Fibroblast of pulmonary artery (primary cell): ENCODE measurements at places on chromosomes 13 and 19.

DNA sequence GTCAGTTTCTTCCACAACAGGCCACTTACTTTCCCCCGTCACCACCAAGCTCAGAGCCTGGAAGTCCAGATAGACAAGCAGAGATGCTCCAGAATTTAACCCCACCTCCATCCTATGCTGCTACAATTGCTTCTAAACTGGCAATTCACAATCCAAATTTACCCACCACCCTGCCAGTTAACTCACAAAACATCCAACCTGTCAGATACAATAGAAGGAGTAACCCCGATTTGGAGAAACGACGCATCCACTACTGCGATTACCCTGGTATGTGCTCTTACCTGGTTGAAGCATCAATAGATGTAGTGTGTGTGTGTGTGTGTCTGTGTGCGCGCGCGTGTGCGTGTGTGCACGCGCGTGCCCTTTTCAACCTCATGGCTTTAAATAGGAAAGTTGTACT lies 3.7 kb downstream of the KLF5 start:
- DNase-seq: no peak

- peak; percentile 92 for DNase-seq
These were observed 42.8 kb downstream of the GAS6 start for GRCh38 chr13:113820813-113821651.

GRCh38 chr13:111371720-111372119 lies 51.3 kb downstream of the TEX29 start:
- no peak for DNase-seq

DNA sequence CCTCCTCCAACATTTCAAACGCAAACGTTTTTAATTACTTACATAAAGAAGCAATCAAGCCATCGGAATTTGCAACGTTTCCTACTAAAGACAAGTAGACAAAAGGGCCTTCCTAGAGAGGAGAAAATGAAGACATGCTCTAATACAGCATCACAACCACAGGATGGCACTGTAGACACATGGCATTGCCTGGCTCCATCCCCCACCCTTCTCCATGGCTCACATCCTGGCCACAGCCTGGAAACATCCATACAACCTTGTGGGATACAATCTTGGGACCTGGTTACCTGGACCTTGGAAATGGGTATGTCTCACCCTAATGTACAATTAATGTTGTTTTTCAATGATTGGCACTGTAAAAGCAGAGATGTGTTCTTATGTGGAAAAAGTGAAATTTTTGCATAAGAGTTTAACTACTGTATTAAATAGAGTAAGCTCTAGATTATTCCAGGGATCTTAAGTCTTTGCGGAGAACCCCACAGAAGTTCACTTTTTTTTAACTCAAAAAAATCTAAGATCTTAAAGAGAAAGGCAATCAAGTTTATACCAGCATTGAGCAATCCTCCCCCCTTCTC lies 21.5 kb downstream of the EBPL start:
- DNase-seq: peak; percentile 86

GRCh38 chr19:46862974-46863632 lies 2.3 kb downstream of the ARHGAP35 start:
- DNase-seq: no peak

DNA sequence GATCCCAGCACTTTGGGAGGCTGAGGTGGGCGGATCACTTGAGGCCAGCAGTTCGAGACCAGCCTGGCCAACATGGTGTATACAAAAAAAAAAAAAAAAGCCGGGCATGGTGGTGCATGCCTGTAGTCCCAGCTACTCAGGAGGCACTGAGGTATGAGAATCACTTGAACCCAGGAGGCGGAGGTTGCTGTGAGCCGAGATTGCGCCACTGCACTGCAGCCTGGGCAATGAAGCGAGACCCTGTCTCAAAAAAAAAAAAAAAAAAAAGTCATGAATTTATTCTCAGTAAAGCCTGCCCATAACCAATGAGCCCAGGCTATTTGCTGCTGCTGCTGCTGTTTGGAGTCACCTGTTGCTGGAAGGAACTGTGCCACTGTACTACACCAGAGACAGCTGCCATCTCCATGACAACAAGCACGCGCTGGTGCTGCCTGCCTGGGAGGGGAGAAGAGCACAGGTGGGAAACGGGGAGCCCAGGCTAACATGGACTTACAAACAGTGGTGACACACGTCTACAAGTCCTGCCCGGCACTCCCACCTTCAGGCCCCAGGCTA lies 11.3 kb downstream of the ZFR2 start:
- DNase-seq: no peak

DNA sequence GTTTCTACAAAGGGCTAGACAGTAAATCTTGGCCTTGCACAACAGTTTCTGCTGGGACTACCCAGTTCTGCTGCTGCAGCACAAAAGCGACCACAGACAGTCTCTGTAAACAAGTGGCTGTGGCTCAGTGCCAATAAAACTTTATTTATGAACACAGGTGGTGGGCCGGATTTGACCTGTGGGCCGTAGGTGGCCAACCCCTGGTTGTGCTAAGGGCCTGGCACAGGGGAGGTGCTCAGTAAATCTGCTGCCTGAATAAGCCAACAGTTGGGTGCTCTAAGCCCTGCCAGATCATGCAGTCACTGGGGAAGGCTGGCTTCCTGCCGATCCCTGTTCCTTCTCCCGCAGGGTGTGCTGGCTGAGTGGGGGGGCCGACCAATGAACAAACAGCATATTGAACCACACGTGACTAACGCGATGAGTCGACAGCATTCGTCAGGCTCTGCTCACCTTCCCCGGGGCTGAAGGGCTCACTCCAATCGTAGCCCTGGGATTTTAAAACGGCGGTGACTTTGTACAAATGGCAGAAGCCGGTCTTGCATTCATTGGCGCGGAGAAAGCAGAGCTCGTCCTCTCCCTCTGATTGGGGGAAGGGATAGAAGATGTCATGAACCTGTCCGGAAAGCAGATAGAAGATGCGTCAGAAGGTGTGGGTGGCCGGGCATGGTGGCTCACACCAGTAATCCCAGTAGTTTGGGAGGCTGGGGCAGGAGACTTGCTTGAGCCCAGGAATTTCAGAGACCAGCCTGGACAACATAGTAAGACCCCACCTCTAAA lies 24.3 kb upstream of the MYDGF start:
- DNase-seq: peak; percentile 91

GRCh38 chr13:70523622-70524021 lies 415.4 kb upstream of the KLHL1 start:
- DNase-seq: no peak

DNA sequence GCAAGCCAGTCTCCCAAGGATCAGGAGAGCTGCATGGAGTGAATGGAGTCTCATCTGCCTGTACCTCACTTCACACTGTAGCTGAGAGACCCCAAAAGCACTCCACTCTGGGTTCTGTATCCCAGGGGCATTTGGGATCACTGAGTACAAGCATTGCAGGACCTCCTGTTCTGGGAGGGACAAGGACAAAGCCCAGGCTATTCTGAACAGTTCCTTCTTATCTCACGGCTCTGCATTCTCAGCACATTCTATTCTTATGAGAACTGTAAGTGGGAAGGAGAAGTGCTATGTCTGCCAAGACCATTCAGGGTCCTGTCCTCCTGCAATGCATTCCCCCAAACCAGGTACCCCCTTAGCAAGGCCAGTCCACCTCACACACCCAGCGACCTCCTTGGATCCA lies 42.8 kb downstream of the RNF6 start:
- DNase-seq: no peak

- DNase-seq: no peak
These were observed 53.0 kb downstream of the LRCH1 start for GRCh38 chr13:46605825-46606554.

- no peak for DNase-seq
These were observed 61.0 kb downstream of the TPT1 start for GRCh38 chr13:45280011-45280410.

GRCh38 chr19:58117841-58118575 lies 20.0 kb upstream of the ZSCAN18 start:
- no peak for DNase-seq

GRCh38 chr19:2049741-2050348 lies 1.2 kb downstream of the MKNK2 start:
- peak; percentile 81 for DNase-seq

GRCh38 chr13:28579322-28579721 lies 79.6 kb upstream of the POMP start:
- no peak for DNase-seq

GRCh38 chr13:87893186-87893585 lies 222.0 kb downstream of the SLITRK5 start:
- DNase-seq: no peak

GRCh38 chr13:113489549-113490495 lies 689 bp downstream of the DCUN1D2 start:
- peak; percentile 54 for DNase-seq

- no peak for DNase-seq
These were observed 30.3 kb downstream of the ZNF823 start for GRCh38 chr19:11708457-11708856.

DNA sequence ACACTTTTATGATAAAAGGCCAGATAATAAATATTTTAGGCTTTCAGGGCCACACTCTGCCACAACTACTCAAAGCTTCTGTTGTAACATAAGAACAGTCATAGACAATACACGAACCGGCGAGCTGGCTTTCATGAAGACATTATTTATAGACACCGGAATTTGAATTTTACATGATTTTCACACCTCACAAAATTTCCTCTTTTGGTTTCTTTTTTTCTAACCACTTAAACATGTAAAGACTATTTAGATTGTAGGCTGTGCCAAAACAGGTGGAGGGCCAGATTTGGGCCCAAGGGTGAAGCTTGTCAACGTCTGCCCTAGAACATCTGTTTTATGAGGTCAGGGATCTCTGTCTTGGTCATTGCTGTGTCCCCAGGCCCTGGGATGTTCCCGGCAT lies 29.7 kb upstream of the FXYD3 start:
- no peak for DNase-seq

GRCh38 chr13:57631596-57632275 lies at the start of gene PCDH17:
TSS of gene PCDH17 (plus strand) at chr13:57631744. CDS start at chr13:57632547, 803 bp downstream.
- DNase-seq: peak; percentile 42

- DNase-seq: no peak
These were observed 215.1 kb downstream of the RBM26 start for GRCh38 chr13:79190932-79191331.

DNA sequence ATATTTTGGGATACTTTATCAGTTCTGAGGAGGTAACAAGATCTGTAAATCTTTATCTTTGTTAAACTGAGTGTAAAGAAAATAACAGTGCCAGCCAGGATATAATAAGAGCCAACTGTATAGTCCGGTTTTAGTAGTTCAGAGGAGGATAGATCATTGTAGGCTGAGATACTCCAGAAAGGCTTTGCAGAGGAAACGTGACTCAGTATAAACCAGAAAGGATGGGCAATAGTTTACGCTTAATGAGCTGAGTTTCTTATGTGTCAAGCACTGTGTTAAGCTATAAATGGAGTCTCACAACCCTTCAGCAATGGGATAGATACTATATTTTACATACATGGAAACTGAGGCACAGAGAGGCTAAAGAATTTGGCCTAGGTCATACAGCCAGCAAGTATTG lies 3.8 kb downstream of the RFXAP start:
- no peak for DNase-seq

DNA sequence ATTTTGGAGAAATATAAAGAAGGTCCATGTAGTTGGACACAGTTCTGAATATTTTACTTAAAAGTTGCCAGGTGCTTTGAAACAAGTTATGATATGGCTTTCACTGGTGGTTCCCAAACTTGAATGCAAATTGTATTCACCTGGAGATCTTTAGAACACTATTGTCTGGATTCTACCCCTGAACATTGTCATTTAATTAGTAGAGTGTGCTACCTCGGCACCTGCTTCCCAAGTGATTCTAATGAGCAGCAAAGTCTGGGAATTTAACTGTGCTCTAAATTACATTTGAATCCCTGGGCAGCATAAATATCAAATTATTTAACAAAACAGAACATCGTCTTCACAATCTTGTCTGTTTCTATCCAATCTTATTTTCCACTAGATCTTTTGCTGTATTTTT lies 2483.3 kb downstream of the PCDH9 start:
- DNase-seq: no peak

DNA sequence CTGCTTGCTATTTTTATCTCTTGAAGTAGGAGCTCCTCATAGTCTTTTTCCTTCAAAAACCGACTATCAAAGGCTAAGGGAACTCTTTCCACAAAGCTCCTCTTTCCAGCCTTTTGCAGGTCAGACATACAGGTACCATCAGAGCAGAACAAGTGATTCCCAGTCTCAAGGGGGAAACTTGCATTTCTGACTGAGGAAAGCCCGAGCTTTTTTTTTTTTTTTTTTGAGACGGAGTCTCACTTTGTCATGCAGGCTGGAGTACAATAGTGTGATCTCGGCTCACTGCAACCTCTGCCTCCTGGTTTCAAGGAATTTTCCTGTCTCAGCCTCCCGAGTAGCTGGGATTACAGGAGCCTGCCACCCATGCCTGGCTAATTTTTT lies 32.0 kb downstream of the RUBCNL start:
- no peak for DNase-seq

DNA sequence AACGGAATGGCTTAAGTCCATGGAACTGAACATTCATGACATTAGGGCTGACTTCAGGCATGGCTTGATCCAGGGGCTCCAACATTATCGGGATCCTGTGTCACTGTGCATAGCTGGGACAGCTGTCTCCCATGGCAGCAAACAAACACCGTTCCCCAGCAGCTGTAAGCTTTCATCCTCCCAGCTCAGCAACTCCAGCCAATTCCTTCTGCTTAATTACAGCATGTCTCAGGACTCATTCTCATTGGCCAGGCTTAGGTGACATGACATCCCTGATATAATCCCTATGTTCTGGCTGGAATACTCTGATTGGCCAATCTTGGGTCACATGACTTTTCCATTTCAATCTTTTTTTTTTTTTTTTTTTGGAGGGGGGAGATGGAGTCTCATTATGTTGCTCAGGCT lies 10.9 kb upstream of the TLE5 start:
- peak; percentile 89 for DNase-seq

DNA sequence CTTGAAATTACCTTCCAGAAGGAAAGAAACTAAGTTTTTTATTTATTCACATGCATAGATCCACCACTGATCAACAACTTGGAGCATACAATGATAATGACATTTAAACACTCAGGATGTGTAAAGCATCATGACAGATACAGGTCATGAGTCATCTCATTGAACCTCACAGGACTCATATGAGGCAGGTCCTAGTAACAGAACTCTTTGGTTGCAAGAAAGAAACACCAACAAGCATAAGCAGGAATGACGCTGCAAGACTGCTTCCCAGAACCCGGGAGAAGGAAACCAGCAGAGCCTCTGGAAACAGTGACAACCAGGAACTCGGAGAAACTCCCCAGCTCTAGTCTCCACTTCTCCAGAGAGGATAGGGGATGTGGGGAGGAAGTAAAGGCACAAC lies 60.8 kb upstream of the IPO5 start:
- DNase-seq: no peak

- peak; percentile 44 for DNase-seq
These were observed 19.0 kb downstream of the KCTD15 start for GRCh38 chr19:33815380-33816340.

GRCh38 chr13:51002736-51003135 lies 93.1 kb downstream of the RNASEH2B start:
- no peak for DNase-seq
